ENCODE measurements at places on chromosomes 2 and 18.

- DNase-seq = no peak
These were observed 50.4 kb upstream of the BZW1 start for GRCh38 chr2:200761266-200761665.

DNA sequence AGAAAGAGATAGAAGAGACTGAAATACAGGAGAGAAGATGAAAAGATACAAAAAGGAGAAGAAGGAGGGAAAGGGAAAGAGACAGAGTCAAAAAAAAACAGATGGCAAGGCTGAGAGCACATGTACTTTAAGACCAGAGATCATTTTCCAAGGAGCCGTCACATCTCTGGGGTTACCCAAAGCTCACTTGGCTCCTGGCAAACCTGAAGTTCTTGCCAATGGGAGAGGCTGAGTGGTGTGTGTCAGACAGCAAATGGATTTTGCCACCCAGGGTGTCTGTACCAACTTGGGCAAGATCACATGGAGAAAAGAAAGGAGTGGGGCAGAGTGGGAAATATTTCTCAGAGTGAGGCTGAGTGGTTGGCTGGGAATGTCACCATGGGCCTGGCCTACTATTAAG lies 219.3 kb upstream of the TNP1 start:
- DNase-seq = no peak

- DNase-seq = no peak
These were observed at the start of gene DLGAP1 for GRCh38 chr18:4455113-4455811. DLGAP1 (minus strand) TSS chr18:4455307.

DNA sequence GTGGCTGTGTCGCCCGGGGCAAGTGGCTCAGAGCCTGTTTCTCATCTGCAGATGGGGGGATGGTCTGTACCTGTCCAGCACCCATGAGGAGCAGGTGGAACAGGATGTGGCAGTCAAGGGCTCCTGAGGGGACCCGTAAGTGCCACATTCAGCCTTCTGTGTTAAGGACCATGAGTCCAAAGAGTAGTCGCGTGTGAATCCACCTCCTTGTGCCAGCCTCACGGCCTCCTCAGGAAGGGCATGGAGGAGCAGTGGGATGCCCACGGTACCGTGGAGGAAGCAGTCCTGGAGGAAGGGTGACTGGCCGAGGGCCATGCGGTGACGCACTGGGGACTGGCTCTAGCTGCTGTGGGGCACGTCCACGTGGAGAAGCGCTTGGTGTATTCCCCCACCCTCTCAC lies 61.1 kb downstream of the ODC1 start:
- DNase-seq = no peak

GRCh38 chr18:55906536-55906935 lies 318.5 kb upstream of the TCF4 start:
- DNase-seq = no peak

GRCh38 chr18:63241760-63242159 lies 77.8 kb downstream of the BCL2 start:
- DNase-seq = no peak

- DNase-seq = no peak
These were observed 12.7 kb upstream of the CDH19 start for GRCh38 chr18:66616523-66616983.

DNA sequence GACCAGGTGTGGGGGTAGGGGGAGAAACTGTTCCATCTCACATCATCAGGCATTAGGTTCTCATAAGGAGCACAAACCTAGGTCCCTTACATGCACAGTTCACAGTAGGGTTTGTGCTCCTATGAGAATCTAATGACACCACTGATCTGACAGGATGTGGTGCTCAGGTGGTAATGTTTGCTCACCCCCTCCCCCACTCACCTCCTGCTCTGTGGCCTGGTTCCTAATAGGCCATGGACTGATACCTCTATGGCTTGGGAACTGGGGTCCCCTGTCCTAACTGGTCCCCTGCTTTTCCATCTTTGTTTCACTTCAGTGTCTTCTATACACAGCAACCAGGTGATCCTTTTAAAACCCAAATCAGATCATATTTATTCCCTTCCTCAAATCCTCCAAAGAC lies 267.8 kb downstream of the TNS1 start:
- DNase-seq = no peak

DNA sequence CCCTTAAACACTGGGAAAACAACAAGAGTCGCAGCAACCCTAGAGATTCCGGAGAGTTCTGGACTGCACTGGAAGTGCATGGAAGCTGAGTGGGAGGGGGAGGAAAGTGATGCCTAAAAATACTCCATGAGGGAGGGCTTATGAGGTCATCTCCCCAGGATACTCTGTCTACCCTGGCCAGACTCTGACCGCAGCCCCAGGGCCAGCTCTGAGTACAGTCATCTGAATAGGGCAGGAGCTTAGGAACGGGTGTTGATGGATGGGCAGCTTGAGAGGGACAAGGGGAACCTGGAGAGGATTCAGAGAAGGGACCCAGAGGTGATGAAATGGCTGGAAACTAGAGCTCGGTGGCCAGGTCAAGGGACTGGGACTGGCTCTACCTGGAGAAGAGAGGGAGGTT lies 79.3 kb upstream of the IGFBP5 start:
- DNase-seq = no peak

- DNase-seq = no peak
These were observed 1.7 kb upstream of the HS6ST1 start for GRCh38 chr2:128320192-128320905.

- no peak for DNase-seq
These were observed 1.7 kb downstream of the OBSL1 start for GRCh38 chr2:219569635-219570034.

- DNase-seq = no peak
These were observed 46.5 kb downstream of the ATIC start for GRCh38 chr2:215358312-215358845.

- no peak for DNase-seq
These were observed 289.7 kb downstream of the TRIB2 start for GRCh38 chr2:13006426-13006825.

- DNase-seq = no peak
These were observed 20.8 kb downstream of the DGUOK start for GRCh38 chr2:73947412-73948018.

DNA sequence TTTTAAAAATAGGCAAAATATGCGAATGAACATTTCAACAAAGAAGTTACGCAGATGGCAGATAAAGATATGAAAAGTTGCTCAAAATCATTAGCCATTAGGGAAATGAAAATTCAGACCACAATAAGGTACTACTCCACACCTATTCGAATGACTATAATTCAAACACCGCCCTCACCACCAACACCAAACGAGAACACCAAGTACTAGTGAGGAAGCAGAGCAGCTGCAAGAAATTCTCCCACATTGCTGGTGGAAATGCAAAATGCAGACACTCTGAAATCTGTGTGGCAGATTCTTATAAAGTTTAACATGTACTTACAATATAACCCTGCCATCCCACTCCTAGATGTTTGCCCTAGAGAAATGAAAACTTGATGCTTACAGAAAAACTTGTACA lies 17.3 kb upstream of the PRKCE start:
- no peak for DNase-seq

DNA sequence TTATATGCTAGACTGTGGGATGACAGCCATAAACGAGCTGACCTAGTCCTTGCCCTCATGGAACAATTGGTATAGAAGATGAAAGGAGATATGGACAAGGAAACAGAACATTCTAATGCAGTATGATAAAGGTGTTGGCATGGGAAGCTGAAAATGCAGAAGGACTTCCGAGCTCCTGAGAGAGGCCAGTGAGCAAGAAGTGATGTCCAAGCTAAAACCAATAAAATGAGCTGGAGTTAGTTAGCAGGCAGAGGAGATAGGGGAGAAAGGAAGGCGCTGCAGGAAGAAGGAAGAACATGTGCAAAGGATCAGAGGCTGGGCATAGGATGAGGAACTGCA lies 64.5 kb downstream of the BOD1L2 start:
- DNase-seq = no peak

- DNase-seq = no peak
These were observed 5.8 kb upstream of the PTPN4 start for GRCh38 chr2:119753930-119754321.

DNA sequence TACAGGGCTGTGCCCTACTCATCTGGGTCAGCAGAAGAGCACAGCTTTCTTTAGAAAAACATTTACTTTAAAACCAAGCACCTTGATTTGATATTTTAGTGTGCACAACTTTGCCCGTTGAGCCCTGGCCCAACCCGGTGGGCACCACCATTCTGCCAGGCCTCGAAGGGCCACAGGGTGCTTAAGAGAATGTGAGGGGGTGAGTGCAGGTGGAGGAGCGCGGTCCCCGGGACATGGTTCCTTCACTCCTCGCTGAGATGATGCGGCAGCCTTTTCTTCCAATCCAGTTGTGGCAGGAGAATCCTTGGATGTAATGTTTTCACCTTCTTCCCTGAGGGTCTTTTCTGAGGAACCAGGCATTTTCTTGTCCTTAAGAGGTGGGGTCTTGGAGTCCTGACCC lies 119.0 kb downstream of the RPIA start:
- DNase-seq = no peak

- DNase-seq = peak; percentile 38
These were observed 51.4 kb downstream of the IL1RL2 start for GRCh38 chr2:102238039-102238756.

GRCh38 chr2:235051436-235052260 lies 99.8 kb downstream of the SH3BP4 start:
- DNase-seq = no peak

DNA sequence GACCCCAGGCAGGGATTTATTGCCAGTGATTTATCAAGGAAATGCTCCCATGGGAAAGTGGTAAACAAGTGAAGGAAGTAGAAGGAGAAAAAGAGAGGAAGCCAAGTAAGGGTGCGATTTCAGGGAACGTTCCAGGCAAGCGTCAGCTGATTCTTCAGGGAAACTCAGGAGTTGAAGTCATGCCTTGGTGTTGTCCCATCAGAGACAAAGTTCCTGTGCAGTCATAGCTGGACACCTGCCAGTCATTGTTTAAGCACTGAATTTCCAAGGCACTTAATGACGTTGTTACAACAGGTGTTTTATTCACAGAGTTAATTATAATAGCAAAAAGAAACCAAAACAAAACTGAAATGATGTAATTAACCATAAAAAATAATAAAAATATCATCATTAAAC lies 381.8 kb upstream of the CRIM1 start:
- no peak for DNase-seq
